Left ventricle myocardium inferior (tissue), 1 donor: ENCODE measurements at places on chromosomes 12 and 14.

DNA sequence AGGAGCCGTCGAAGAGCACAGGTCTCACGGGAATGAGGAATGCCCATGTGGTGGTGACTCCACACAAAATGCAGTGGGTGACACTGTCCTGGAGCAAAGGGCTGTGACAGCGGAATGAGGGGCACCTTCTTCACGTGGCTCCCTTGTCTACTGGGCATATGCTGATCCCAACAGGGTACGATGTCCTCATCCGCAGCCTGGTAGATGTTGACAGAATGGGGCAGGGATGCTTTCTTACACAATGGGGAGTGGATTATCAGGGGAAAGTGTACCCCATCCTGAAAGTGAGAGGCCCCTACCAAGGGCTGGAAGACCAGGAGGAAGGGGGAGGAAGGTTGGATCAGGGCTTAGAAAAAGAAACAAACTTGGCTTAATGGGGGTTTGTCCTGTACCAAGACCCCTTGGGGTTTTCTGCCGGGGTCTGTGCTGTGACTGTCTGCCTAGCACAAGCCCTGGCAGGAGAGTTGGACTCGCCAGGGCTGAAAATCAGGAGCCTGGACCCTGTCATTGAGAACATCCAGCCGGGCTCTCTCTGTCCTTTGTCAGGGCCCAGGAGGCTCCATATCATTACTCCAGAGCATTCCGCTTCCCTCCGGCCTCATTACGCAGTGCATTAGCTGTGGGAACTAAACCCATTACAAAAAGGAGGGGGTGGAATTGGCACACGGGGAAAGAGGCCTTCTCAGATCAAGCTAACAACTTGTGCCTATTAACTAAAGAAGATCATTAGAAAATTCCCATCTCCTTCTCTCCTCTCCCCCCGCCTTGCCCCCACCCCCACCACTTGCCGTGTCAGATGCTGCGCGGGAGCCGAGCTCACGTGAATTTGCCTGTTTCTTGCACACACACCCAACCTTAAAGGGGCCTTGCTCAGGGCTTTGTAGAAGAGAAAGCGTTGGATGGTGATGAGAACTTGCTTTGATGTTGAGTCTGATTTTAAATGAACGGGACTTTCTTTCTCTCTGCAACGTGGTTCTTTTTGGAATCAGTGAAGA lies 171.8 kb upstream of the PARP11 start:
- no peak for DNase-seq

DNA sequence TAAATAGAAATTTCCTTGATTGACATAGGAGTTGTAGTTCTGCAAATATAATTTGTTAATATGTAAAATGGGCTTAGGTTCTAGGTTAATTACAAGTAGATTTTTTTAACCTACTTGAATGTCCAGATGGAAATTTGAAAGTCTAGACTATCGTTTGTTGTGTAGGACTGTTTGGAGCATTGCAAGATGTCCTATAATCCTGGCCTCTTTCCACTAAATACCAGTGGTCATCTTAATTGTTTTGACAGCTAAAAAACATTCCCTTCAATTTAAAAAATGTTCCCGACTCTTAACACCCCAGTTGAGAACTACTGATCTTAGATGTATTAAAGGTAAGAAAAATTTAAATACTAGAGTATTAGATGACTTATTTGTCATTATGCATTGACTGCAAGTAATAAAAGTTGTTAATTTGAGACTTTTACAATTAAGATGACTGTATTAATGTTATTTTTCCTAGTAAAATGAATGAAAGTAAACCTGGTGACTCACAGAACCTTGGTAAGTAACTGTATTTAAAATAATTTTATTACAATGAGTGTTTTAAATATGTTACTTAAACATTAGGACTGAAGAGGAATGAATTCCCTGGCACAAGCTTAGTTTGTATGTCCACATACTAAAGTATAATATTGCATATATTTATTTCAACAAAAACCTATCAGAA lies 21.8 kb downstream of the G2E3 start:
- DNase-seq, result no peak

- no peak for DNase-seq
Observed at GRCh38 chr12:57456737-57457490, 1.8 kb downstream of the INHBE start.

- peak; percentile 41 for DNase-seq
Observed at GRCh38 chr12:131860472-131861260, 32.5 kb downstream of the MMP17 start.

DNA sequence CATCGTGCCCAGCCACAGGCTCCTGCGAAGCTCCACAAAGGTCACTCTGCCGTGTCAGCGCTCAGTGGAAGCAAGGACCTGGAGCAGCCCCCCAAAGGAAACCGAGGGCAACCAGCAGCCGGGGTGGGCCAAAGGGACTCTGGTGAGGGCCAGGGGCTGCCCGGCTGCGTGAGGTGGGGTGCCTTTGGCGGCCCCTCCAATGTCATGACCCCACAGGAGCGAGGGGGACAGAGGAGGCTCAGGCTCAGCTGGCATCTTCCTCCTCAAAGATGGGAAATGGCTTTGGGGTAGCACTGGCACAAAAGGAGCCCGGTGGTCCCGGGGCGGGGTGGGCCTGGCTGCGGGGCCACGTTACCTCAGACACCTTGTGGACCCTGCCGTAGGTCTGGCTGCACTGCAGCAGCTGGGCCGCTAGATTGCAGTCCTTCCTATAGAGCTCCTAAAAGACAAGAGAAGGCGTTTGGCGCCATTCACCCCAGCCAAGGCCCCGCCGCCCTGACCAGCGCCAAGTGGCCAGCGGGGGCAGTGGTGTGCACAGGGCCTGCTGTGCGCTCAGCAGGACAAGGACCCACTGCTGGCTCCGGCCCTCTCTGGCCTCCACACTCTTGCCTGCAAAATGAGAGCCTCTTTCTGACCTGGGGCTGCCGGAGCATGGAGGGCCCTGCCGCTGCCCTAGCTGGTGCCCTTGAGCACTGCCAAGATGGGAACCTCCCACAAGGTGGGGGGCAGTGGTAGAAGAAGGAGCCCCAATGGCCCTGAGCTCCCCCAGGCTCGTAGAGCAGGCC lies 46.9 kb downstream of the BEGAIN start:
- peak; percentile 11 for DNase-seq

- DNase-seq, result no peak
Observed at GRCh38 chr14:35938770-35939169, 112.6 kb downstream of the BRMS1L start.
